ENCODE measurements at places on chromosomes 12 and 14. TPM values are rescaled to one million over a fixed set of nuclear protein-coding genes. Genes with fewer than 3 reads are reported as not detected.

GLIPR1L1 gene
- total RNA-seq: not detected

GPR65 gene
- 16.1 TPM for total RNA-seq

CCDC184 gene
- 0.72 TPM for total RNA-seq

LMO3 gene
- not detected for total RNA-seq

TAS2R7 gene
- not detected for total RNA-seq
